Pericardium fibroblast (primary cell): ENCODE measurements at places on chromosomes 1 and 21. TPM values are rescaled to one million over a fixed set of nuclear protein-coding genes. Genes with fewer than 3 reads are reported as not detected.

Gene S100A2
- total RNA-seq: not detected in 2 replicates

Gene ARHGEF11
- total RNA-seq: 20.2 and 24.9 TPM in 2 replicates

Gene ADAMTS4
- total RNA-seq: 1.8 and 3.4 TPM in 2 replicates

Gene CCDC30
- total RNA-seq: 0.47 and 0.51 TPM in 2 replicates

Gene PERM1
- not detected in 2 replicates for total RNA-seq

Gene CGN
- total RNA-seq: under 0.01 and 2.5 TPM in 2 replicates

Gene OR2T29
- not detected in 2 replicates for total RNA-seq

Gene PSMB2
- total RNA-seq: 35.3 and 48.3 TPM in 2 replicates

Gene PDZK1
- total RNA-seq: not detected in 2 replicates

Gene TMPRSS15
- not detected in 2 replicates for total RNA-seq

Gene COL8A2
- total RNA-seq: 9.4 and 21.4 TPM in 2 replicates

Gene SIKE1
- 35.9 and 48.0 TPM in 2 replicates for total RNA-seq

Gene PIGR
- total RNA-seq: not detected in 2 replicates

Gene AUNIP
- total RNA-seq: 0.58 TPM in 1 of 2 replicates, not detected in the other

Gene HDAC1
- total RNA-seq: 49.2 and 59.0 TPM in 2 replicates

Gene SPRR2G
- not detected in 2 replicates for total RNA-seq

Gene KANK4
- under 0.01 and 0.43 TPM in 2 replicates for total RNA-seq

Gene C1QB
- total RNA-seq: not detected in 2 replicates

Gene TDRD10
- not detected in 2 replicates for total RNA-seq

Gene SLC9C2
- total RNA-seq: 0.35 TPM in 1 of 2 replicates, not detected in the other

Gene LIN28A
- total RNA-seq: not detected in 2 replicates

Gene LRRC71
- total RNA-seq: not detected in 2 replicates

Gene OR2G6
- total RNA-seq: not detected in 2 replicates

Gene VWA5B1
- total RNA-seq: not detected in 2 replicates

Gene MSH4
- total RNA-seq: 0.17 TPM in 1 of 2 replicates, not detected in the other

Gene KIF2C
- 1.1 and 1.4 TPM in 2 replicates for total RNA-seq

Gene KCNH1
- total RNA-seq: not detected in 2 replicates

Gene NUP210L
- total RNA-seq: under 0.01 TPM in 1 of 2 replicates, not detected in the other

Gene OR2T33
- not detected in 2 replicates for total RNA-seq

Gene RCOR3
- total RNA-seq: 14.9 and 17.3 TPM in 2 replicates

Gene MROH9
- total RNA-seq: not detected in 2 replicates

Gene FCRL5
- not detected in 2 replicates for total RNA-seq

Gene NBPF6
- total RNA-seq: not detected in 2 replicates

Gene CD34
- total RNA-seq: 6.6 and 32.9 TPM in 2 replicates

Gene ATP1B1
- 18.0 and 33.5 TPM in 2 replicates for total RNA-seq

Gene KRTAP10-3
- not detected in 2 replicates for total RNA-seq

Gene GJB5
- not detected in 2 replicates for total RNA-seq

Gene YBEY
- total RNA-seq: 30.0 and 32.7 TPM in 2 replicates

Gene SPRR3
- not detected in 2 replicates for total RNA-seq

Gene DNALI1
- total RNA-seq: 2.9 and 5.5 TPM in 2 replicates

Gene PLA2G2F
- total RNA-seq: not detected in 2 replicates

Gene MCOLN3
- not detected in 2 replicates for total RNA-seq

Gene SERPINC1
- not detected in 2 replicates for total RNA-seq
